Ureter (tissue), 1 donor: ENCODE measurements at places on chromosomes 12 and 14. TPM values are rescaled to one million over a fixed set of nuclear protein-coding genes. Genes with fewer than 3 reads are reported as not detected.
A peak's percentile ranks its signal among the peaks of the same experiment; 100 is the strongest.

The PFDN5 gene
- total RNA-seq, result 468 TPM

The LRTM2 gene
- not detected for total RNA-seq

The PLBD1 gene
- total RNA-seq, result 85.4 TPM

The KRT73 gene
- not detected for total RNA-seq

The FZD10 gene
- 5.9 TPM for total RNA-seq

The GPR162 gene
- 2.5 TPM for total RNA-seq

The ADSS1 gene
- total RNA-seq, result 11.0 TPM

The IGF1 gene
- 9.2 TPM for total RNA-seq

The CLEC14A gene
- 18.6 TPM for total RNA-seq

The CAPZA3 gene
- not detected for total RNA-seq

The DBX2 gene
- total RNA-seq, result 0.73 TPM

DNA sequence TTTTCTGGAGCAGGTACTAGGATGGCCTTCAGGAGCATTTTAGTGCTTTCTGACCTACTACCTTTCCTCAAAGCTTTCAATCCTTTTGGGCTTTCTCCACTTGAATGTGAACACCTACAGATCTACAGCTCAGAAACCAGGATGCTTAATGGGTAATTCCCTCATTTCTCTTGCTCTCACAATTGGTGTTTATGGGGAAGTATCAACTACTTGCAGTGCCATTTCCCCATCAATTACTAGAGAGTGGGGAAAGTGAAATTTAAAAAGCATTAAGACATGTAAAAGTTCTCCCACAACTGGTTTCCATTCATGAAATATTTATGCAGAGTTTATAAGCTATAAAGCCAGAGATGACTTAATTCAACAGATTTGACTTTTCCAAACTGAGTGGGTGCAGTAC, 2.1 kb upstream of the YY1 start:
- no peak for DNase-seq

DNA sequence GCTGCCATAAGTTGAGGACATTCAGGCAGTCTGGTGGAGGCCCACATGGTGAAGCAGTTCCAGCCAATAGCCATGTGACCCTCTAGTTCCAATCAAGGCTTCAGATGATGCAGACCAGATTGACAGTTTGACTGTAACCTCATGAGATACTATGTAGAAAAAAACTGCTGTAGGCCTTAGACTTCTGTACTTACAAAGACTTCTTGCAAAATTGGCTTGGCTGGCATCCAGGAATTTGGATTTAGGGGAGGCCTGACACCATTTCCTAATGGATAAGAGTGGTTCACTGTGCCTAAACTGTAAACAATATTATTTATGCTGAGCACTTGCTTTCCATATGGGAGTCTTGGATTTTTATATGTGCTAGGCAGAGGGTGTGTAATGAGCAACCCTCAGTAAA, 76.4 kb downstream of the RGS6 start:
- DNase-seq, result no peak

DNA sequence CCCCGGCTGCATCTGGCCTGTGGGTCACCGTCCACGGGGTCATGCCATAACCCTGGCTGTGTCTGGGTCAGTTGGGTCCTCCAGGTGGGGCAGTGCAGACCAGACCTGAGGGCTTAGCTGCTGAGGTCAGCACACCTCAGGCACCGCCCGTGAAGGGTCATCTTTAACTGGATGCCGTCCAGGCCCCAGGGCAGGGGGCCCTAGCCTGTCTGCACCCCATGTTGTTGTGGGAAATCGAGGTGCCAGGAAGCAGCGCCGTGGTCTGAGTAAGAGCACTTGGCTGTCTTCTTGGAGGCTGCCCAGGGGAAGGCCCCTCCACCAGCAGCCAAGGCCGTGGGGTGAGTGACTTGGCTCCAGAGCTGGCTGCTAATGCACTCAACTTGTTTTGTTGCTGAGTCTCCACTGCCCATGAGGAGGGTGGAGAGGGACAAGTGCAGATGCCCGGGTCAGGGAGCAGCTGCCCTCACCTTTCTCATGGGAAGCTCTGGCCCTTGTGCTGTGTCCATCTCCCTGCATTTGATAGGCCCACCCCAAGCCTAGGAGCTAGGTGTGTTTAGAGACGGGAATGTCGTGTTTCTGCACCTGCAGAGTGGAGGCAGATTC, 317.2 kb downstream of the TMEM121 start:
- DNase-seq, result no peak

DNA sequence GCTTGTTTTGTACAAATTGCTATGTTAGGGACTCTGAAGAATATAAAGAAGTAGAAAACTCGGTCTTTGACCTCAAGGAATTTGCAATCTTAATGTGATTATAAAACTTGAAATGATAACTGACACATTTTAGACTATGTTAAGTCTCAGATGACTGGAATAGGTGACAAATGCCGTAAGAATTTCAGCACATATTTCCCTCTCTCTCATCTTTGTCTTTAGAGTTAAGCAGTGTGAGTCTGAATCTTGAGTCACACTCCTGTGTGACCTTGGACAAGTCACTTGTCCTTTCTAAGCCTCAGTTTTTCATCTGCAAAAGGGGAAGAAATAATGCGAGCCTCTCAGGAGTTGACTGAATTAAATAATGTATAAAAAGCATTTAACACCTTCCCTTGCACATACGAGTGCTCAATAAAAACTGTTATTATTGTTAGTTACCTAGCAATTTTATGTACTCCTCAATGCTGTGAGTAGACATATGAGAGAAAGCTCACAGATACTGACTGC, 103.7 kb downstream of the DYRK2 start:
- no peak for DNase-seq

- DNase-seq, result peak; percentile 78
Measured at GRCh38 chr12:27142101-27142721, 59.8 kb upstream of the C12orf71 start.

GRCh38 chr12:43063650-43064049, 474.1 kb upstream of the PRICKLE1 start:
- no peak for DNase-seq

GRCh38 chr12:15227004-15227679, 5.9 kb upstream of the RERG start:
- no peak for DNase-seq

GRCh38 chr12:48075832-48076231, 30.0 kb downstream of the SENP1 start:
- no peak for DNase-seq

DNA sequence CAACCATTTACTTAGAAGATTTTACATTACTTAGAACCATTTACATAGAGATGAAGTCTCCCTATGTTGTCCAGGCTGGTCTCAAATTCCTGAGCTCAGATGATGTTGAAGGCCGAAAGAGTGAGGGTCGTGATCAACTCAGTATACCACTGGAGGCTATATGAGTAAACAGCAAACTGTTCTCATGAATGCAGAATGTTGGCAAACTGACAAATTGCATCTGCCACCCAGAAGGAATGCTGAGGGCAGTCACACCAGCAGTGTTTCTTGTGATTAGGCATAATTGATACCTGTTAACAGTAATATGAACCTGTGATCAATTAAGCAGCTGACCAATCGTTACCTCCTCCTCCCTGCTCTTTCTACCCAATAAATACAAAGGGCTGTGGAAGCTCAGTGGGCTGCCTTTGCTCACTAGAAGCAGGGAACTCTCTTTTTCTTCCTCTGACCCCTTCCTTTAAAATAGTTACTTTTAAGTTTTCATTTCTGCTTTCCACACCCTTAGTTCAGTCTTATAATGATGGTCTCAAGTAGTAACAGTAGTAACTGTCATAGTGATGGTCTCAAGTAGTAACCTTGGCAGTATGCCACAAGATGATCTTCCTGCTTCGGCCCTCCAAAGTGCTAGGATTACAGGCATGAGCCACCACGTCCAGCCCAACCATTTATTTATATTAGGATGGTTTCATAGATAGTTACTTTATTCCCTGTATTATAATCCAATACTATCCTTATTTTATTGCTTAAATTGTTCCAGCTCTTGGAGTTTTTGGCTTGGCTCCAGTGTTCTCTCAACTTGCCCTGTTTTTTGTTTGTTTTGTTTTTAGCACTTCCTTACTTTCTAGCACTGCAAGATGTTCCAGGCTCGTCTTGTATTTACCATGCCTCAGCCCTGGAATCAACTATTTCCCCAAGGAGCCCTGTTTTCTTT, 25.8 kb downstream of the LIMA1 start:
- DNase-seq, result no peak

- DNase-seq, result no peak
Measured at GRCh38 chr12:116614194-116614915, 55.2 kb downstream of the MAP1LC3B2 start.

DNA sequence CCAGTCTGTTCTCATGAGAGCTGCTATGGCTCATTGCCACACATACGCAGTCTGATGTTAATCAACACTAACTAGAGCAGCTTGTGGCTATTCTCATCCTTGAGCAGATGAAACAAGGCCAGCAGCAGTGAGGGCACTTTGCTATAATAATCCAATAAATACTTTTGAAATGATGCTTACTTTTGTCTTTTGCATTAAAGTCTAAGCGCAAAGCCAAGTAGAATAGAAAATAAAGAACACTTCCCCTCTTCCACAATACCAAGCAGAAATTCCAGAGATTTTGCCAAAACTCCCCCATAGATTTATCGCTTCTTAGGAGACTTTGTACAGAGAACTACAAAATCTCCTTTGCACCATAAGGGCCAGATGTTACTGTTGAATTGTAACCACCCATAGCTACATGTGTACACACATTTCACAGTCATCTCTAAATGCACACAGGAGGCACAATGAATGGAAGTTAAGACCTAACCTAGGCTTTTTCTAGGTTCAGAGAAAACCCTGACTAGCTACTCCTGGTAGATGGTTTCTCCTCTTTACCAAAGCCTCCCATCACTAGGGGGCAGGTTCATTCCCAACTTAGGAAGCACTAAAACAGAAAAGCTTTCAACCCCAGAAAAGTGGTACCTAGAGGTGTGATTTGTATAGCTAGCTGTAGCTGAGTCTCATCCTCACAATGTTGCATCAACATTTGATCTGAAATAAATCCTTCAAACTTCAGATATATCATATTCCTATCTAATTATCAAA, 119.3 kb downstream of the HMGA2 start:
- no peak for DNase-seq

- DNase-seq, result no peak
Measured at GRCh38 chr12:116697716-116698115, 40.2 kb downstream of the SPRING1 start.
